ENCODE measurements at places on chromosomes 1 and 21.

- DNase-seq, result no peak
Measured at GRCh38 chr1:205480349-205480985, 24.0 kb upstream of the CDK18 start.

GRCh38 chr1:77313491-77313890 lies 31.7 kb downstream of the AK5 start:
- no peak for DNase-seq

DNA sequence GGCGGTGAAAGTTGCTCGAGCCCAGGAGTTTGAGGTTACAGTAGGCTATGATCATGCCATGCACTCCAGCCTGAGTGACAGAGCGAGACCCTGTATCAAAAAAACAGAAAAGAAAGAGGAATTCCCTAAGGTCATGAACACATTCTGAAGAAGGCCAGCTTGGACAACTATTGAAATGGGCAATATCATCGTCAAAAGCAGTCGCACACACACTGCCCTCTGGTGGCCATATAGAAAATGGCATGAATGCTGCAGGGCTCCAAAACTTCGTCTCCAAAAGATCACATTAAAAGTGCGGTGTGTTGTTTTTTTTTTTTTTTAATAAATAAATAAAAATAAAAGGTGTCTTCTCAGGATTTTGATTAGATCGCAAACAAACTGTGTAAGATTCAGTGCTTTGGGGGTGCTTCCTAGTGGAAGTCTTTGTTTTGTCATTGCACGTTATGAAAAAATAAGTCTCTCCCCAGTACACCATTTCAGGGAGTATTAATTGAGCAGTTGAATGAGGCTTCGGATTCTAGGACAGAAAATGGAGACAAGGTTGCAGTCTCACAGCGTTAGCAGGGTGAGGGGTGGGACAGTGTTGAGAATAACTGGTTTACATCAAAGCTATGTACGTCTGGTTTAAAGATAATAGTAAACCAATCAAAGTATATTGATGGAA lies 87.5 kb upstream of the FMN2 start:
- DNase-seq, result no peak

- no peak for DNase-seq
Measured at GRCh38 chr1:236945002-236945401, 59.2 kb downstream of the MT1HL1 start.

DNA sequence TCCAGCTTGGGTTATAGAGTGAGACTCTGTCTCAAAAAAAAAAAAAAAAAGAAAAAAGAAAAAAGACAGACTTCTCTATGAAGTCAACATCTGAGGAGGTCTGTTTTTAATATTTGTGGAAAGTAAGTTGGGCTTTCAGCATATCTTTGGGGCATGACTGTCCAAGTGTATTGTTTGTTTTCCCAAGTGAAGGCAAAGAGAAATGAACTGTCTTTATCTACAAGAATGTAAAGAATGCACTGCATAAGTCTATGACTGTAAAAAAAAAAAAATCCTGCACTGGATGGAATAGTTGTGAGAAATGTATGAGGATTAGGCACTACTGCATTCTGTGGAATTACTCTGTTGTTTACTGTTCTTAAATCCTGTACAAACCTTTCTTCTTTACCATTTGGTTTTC lies 45.6 kb upstream of the TMEM61 start:
- no peak for DNase-seq

DNA sequence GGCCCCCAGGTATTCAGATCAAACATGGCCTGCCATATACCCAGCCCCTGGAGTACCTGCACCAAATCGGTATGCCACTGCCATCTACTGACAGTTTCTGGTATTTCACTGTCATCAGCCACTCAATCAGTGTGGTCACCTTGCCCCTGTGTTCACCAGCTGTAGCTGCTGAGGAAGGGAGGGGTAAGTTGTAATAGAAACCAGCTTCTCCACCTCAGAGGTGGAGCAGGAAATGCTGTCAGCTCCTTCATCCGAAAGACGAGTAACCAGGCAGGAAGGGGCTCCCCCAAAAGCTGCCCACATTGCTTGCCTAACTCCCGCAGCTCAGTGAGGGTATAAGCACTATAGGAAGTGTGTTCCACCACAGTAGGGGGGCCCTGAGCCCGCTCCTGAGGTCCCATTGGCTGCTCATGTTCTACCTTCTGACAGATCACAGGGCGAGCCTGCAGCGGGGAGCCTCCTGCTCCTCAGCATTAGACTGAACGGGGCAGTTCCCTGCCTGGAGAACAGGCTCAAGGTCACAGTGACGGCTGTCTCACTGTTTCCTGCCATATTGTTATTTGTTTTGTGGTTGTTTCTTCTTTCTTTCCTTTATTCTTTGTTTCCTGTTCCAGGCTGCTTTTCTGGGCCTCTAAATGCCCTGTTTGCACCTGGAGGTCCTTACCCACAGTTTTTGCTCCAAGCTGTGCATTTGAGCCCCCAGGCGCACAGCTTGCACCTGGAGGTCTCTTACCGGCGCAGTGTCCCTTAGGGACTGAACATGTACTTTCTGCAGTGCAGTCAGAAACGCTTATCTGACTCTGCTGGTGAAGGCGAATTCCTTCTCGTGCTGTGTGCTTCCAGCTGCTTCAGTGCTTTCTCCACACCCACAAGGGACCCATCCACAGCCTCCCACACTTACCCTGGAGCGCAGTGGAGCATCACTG lies 1638.3 kb downstream of the MRPL39 start:
- peak; percentile 21 for DNase-seq

GRCh38 chr1:183806125-183806524 lies 1.2 kb downstream of the RGL1 start:
- no peak for DNase-seq

DNA sequence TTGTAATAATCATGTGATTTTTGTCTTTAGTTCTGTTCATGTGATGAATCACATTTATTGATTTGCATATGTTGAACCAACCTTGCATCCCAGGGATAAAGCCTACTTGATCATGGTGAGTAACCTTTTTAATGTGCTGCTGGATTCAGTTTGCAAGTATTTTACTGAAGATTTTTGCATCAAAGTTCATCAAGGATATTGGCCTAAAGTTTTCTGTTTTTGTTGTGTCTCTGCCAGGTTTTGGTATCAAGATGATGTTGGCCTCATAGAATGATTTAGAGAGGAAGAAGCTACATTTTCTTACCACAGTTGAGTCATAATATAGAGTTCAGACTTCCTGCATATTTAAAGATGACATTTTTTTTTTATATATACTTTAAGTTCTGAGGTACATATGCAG lies 455.9 kb downstream of the PLPP3 start:
- DNase-seq, result no peak

DNA sequence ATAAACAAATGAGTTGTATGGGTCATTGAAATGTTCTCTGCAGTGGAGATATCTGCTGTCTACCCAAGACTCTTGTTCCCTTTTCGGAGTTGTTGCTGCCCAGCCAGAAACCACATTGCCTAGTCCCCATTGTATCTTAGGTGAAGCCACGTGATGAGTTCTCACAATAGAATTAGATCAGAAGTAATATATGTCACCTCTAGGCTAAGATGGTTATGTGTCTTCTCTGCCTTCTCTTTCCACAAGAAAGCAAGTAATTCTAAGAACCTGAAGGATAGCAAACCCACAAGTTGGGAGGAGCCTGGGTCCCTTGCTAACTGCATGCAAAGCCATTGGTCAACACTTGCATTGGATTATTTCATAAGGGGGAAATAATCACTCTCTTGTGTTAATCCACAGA lies 76.6 kb downstream of the ADCY10 start:
- DNase-seq, result no peak

GRCh38 chr1:145708063-145708462 lies 895 bp upstream of the PDZK1 start:
- DNase-seq, result no peak

DNA sequence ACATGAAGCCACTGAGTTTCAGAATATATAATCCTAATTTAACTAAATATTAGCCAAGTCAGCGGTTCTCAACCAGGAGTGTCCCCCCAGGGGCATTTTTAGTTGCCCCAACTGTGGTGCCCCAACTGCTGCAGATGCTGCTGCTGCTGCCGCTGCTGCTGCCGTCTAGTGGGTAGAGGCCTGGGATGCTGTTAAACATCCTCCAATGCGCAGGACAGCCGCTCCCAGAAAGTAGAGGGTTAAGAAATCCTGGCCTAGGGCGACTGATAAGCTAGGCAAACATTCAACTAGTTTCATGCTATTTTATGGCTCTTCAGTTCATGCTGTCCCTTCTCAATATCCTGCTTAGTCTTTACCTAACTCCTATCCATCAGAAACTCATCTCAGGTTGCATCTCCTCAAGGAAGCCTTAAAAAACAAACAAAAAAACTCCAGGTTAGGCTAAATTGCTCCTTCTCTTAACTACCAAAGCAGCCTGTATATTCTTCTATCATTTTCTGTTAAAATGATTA lies 9.9 kb upstream of the DCAF6 start:
- no peak for DNase-seq

- DNase-seq, result no peak
Measured at GRCh38 chr1:29800120-29800519, 563.8 kb downstream of the PTPRU start.

DNA sequence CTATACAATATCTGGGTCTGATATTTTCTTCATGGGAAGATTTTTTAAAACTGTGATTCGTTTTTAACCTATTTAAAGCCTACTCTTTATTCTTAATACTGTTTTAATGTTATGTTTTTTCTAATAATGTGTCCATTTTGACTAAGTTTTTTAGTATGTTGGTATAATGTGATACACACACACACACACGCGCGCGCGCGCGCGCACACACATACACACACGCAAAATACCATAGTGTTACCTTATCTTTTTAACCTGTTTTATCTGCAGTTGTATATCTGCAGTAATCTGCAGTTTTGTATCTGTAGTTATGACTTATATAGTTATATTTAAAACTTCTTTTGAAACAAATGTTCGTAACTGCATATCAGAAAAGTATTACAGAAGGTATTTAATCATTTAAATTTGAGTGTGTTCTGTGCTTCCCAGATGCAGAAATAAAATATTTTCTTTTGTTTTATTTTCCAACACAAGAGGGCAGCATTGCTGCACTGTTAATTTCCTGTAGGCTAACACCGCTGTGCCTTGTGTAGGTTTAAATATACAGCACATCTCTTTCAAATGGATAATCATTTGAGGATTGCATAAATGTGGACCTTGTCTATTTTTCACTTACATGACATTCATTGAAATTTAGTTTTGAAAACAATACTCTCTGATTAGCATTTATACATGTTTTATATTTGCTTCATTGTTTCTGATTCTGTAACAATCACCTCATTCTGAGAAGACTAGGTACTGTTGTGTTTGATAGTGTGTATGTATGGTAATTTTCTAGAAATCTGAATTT lies 166.1 kb downstream of the PDE4B start:
- no peak for DNase-seq

DNA sequence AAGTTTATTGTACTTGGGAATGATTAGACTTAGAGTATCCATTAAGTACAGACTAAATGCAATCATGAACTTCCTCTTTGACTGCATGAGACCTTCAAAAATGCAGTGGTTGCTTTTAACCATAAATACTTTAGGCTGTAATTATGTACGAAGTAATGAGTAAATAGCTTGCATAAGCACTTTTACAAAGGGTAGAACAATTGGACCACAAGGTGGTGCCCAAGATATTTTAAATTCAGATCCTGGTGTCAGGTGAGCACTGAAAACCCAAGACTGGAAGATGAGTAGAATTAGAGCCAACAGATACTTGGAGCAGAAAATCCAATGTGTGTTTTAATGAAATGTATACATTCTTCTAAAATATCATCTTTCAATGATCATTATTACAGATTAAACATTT lies 43.4 kb upstream of the RHOU start:
- no peak for DNase-seq

DNA sequence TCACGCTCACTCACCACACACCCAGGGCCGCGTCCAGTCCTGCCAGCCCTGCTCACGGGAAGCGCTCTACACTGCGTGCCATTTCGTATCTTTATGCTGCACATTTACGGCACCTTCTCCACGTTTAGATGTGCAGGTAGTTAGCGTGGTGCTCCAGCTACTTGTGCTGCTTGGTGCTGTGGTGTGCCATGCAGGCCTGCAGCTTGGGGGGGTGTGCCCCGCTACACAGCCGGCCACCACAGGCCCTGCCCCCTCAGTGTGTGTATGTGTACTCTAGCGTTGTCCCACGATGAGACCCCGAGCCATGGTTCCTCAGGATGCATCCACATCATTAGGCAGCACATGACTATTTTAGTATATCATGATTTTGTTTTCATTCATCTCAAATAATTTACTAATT lies 38.3 kb downstream of the SNAP47 start:
- DNase-seq, result no peak

DNA sequence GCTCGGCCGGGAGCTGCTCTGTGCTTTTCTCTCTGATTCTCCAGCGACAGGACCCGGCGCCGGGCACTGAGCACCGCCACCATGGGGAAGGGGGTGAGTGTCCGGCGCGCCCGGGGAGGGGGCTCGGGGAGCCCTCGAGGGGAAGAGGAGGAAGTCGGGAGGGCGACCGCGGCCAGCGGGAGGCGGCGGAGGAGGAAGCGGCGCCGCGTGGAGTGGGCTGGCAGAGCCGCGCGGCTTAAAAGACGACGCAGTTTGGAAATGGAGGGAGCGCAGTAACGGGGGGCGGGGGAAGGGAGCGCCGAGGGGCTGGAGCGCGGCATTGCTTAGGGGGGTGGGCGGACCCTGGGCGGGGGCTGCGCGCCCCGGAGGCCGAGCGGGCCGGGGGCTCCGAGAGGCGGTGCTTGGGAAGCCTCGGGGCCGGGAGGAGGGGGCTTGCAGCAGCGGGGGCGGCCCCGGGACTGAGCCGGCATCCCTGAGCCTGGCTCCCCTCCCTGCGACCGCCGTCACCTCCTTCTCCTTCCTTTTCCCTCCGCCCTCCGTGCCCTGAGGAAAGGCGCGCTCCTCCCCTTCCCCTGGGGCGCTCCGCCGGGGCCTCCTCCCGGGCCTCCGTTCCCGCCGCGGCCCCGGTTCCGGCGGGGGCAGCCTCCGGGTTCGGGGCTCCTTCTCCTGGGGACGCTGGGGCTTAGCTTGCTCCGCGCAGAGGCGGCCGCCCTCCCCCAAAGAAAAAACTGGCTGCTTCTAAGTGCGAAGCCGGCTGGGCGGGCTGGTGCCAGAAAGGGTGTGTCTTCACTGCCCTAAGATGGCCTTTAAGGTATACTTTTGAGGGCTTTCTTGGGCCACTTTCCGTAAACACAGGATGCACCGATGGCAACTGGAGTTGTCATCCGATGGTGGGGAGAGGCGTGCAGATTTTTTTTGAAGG lies 648 bp downstream of the ATP1A1 start:
- no peak for DNase-seq

DNA sequence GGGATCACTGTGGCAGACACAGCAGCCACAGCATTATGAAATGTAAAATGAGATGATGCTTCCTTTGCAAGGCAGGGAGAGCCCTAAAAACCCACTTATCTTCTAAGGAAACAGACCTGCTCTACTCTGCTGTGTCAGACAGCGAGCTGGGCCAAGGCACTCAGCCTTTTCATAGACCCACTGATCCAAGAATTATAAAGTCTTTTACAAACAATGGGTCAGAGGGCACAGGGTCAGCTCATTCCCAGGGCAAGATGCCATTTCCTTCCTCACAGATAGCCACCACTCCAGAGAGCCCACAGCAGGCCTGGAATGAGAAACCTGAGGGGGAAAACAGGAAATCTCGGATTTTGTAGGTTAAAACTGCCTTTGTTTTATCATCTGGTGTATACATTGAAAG lies 42.9 kb downstream of the CASQ2 start:
- no peak for DNase-seq

Measured in stimulated activated CD8-positive, alpha-beta memory T cell treated with anti-CD3 and anti-CD28 coated beads, Interleukin-7, amount 100 ng/mL, for 24 hours (primary cell).